ENCODE measurements at places on chromosomes 12 and 14.

- DNase-seq, result no peak
These were observed 92.6 kb downstream of the GALNT8 start for GRCh38 chr12:4812624-4813327.

GRCh38 chr14:80792771-80793170 is 148.8 kb downstream of the CEP128 start:
- DNase-seq, result no peak

DNA sequence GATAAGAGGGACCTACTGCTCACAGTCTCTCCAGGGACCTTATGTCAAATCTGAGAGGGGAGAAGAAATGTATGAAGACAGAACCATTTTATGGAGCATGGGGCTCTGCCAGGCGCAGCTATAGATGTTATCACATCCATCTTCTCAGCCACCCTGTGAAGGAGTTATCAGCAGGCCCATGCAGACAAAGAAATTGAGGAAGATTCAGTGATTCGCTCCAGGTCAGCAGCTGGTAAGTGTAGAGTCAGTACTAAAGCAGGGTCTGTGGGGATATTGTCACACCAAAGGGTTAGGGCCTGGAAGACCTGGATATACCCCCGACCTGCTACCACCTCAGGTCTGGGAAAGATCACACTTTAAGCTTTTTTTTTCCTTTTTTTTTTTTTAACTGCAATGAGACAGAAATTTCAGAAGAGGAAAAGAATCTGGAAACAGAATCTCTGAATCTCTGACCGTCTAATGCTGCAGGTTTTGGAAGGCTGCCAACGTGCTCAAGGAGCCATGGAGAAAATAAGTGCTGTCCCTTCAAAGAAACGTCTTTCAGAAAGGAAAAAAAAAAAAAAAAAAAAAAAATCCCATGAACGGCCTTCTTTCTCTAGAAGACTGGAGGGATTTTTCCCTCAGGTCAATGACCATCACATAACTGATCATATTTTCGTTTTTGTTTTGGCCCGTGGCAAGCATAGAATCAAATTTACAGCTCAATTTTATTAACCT is 73.3 kb upstream of the PLEKHG7 start:
- DNase-seq, result peak; percentile 32

GRCh38 chr12:83046019-83046418 is 359.3 kb downstream of the TMTC2 start:
- peak; percentile 30 for DNase-seq

GRCh38 chr14:55963295-55963694 is 154.9 kb upstream of the PELI2 start:
- no peak for DNase-seq

DNA sequence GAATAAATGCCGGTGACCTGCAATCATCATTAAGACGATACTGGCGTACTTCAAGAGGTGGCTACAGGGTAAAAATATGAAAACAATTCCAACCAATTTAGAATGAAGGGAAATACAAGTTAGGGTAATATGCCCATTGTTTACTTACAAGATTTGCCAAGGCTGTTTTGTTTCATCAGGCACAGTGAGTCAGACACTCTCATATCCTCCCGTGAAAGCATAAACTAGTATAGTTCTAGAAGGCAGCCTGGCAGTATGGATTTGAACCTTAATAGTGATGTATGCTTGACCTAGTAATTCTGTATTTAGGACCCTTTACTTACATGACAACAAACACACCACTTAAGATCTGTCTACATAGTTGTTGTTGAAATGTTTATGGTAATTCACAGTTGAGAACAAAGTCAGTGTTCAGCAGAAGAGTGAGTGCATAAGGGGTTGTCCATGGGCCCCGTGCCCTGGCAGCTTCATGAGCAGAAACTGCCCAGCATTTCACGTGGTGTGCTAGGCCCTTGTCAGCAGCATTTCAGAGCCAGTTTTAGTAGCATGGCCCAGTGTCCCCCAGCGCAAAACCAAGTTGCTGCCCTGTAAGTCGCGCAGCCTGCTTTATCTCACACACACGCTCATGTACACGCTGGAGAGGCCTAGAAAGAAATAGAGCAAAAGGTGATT is 80.8 kb downstream of the EP400 start:
- DNase-seq, result no peak

DNA sequence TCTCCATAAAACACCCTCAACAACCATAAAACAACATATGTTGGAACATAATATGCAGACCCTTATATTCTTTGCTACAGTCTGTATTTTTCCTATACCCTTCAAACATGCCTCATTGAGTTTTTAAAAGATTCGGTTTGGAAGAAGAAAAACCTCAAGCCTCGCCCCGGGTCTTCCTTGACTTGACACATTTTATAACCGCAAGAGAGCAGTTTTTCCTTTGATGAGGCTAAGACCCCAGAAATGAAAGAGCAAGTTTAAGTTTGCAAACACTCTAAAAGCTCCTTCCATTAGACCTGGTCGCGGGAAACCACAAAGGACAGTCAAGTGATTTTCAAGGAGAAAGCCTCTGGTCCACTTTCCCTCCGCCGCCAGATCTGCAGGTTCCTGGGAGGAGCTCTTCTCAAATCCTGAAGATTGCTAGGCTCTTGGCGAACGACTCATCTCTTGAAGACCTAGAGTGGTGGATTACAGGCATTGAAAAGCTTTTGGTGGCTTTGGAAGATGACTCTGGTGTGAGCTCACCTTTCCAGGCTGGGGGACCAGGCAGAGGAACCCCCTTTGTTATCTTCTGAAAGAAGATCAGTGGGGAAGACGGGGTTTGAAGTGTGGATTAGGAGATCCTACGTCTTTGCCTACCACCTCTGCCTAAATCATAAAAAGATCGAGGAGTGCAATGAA is at the start of gene ASCL4:
Gene ASCL4, plus strand, starts transcription at position 356 of the 681 bp plus-strand sequence. CDS start 515 bp downstream, outside the sequence.
- DNase-seq, result no peak

GRCh38 chr12:123494124-123494851 is 36.3 kb downstream of the SNRNP35 start:
- DNase-seq, result no peak

DNA sequence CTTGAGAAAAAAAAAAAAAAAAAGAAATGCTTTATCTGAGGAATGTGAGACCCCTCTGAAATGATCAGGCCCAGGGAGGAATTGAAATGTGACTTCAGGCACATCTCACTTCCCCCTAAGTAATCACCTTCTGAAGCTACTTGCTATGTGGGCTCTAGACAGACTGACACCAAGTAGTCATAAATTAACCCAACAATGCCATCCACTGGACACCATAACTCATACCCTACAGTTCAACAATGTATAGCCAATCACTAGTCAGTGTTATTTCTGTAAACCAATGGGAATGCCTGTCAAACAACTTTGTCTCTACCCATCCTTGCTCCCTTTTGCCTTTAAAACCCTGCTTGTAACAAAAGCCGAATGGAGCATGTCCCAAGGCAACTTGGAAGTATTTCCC is 182.7 kb upstream of the TMPO start:
- DNase-seq, result no peak
